ENCODE measurements at places on chromosomes 1 and 21.

GRCh38 chr1:224880593-224881307 lies 48.7 kb upstream of the DNAH14 start:
- no peak for DNase-seq

DNA sequence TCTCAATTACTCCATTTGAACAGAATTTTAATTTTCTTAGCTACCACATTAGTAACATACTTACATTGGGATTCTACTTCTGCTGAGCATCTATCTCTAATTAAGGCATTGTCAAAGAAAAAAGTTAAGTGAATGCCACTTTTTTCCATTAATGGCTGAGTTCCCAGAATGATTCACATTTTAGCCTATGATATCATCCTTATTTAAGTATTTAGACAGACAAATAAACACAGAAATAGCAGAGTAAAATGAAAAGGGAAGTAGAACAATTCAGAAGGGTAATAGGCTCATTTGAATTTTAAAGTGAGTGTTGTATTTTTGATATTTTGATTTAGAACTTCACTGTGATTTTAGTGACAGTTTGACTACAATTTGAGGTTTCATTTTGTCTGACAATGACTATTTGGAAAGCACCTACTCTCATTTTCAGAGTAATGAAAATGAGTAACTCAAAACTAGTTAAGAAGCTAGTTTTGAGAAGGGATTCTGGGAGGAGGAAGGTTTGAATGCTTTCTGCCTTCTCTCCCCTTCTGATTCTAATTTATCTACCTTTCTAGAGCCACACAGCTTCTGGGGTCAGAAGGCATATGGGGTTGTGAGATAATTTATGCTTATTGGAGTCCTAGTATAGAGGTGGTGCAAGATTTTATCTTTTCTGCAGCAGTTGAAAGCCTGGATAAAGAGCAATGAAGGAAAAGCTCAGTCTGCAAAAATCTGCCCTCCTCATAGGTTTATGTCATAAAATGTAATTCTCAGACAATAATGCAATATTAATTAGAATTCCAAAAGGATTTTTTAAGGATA lies 15.5 kb downstream of the LYPLAL1 start:
- DNase-seq, result no peak

DNA sequence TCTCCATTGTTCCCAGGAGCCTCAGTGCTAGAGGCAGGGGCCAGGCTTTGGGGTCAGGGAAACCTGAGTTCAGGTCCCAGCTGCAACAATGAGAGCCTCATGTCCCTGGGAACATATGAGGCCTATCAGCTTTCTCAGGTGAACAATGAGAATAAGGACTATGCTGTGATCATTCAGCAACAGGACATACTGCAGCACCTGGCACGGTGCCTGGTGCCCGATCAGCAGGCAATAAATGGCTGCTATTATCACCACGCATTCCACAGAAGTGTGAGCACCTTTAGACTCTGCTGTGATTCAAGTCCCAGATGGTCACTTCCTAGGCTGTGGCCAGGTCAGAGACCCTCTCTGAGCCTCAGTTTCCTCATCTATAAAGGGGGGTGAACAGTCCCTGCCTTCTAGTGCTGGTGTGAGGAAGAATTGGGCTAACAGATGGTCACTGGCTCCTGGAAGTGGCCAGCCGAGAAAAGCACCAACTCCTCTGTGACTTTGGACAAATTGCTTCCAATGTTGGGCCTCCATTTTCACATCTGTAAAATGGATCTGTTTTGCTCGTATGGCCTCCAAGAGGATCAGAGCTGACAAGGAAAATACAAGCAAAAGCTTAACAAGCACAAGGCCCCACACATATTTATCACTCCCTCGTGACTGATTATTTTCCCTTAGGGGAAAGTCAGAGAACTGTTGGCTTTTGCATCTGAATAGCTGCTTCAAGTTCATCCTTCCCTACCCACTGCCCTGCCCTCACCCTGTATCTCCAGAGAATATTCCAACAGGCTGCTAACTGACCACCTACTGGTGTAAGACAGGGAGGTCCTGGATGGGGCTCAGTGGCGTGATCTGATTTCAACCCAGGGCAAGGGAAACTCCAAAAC lies 1.1 kb downstream of the SLC5A9 start:
- peak; percentile 13 for DNase-seq

DNA sequence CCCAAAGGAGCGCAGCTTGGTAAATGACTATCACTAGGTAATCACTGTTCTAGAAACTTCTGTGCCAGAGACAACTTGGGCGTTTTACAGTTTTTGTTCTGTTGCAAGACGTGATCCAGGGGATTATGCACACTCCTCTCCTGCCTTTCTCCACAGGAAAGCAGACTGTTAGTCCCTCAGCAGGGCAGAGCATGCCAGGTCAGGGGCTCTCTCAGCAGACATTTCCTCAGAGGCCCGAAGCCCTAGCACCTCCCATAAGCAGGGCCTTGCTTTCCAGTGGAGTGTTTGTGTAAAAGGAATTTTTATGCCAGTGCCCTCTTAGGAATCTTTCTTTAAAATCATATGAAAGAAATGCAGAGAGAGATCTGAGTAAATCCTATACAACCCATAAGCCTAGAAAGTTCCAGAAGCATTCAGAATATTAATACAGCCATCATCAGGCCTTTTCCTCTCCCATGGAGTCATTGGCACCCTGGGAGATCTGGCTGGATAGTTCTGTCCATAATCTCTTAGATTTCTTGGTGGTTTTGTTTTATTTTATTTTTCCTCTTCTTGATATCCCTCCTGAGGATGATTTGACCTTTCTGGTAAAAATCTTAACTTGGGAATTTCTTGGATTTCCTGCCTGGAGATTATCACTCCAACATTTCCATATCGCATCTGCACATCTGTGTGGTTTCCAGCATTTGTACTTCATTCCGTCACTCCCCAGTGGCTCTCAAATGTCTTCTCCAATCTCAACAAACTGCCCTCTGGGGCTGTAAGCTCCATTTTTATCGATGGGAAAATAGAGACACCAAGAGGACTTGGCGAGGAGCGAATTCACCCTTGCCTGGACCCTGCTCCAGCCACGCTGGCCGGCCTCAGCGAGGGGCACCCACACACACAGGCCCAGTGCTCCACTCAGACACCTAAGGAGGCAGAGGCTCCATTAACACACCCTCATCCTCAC lies 116.1 kb downstream of the PSMG1 start:
- no peak for DNase-seq

GRCh38 chr1:204830747-204831146 lies 39.9 kb upstream of the NFASC start:
- no peak for DNase-seq

DNA sequence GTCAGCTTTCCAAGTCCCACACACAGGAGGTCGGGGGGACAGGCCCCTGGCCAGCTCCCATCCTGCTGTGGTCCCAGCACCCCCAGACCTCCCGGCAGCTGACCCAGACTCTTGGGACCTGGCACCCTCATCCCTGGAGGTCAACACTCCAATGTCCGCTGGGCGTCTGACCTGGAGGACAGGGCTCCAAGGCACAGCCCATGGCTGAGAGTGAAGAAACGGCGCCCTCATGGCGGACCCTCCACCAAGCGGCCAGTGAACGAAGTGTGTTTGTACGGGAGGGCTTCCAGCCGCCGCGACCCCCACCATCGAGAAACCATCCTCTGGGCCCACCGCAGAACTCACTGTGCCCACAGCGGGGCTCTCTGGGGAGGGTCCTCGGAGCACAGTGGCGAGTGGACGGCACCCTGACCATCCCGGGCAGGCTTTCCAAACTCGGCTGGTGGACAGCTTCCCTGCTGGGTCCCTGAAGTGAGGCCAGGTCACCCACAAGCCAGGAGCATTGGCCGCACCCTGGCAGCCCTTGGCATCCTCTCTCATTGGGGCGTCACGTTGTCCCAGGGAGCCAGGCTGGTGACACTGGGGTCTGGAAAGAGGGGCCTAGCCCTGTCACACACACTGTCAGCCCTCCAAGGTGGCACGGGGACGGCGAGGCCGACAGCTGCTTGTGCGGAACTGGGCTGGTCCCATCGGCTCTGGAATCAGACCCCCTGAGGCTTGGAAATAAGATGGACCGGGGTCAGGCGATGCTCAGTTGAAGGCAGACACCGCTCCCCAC lies 47.8 kb upstream of the COL6A2 start:
- no peak for DNase-seq

DNA sequence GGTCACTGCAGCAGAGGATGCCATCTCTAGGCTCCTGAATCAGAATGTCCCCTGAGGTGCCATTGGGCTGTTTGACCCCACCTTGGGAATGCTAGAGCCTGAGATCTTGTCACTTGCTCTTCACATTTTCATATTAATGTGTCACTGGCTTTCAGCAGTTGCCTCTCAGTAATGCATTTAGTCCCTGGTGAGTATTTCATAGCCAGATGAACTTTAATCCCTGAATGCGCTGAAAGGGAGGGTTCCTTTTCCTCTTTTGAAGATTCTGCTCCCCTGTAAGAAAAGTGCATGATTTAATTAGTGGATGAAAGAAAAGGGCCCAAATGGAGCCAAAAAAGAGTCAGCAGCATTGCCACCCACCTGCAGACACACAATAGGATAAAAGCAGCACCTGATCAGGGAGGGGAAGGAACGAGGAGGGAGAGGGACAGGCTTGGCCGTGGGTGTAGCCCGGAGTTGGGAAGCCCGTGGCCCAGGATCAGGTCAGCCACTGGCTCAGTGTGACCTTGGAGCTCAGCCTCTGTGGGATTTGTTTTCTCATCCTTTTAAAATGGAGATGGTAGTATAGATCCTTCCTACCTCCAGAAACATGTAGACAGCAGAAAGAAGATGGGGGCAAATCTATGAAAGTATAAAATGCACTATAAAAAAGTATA lies 31.1 kb downstream of the ROR1 start:
- DNase-seq, result no peak

DNA sequence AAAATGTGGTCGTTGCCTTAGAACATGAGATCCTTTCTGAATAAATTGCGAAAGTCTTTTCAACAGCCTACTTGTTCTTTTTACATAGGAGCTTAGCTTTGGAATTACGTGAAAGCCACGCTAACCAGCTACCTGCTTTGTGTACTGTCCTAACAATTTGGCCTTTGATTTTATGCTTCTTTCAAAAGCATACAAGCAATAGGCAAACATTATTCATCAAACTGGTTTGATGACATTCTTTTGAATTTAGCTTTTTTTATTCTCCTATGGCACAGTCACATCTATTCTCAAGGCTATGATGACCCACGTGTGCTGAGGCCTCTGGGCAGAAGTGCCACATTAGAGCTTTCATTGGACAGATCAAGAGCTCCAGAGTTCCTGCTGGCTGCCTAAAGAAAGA lies 178.0 kb upstream of the DPT start:
- peak; percentile 53 for DNase-seq

Data from NCI-H774 (cell line).